ENCODE measurements at places on chromosomes 5 and 9. TPM values are rescaled to one million over a fixed set of nuclear protein-coding genes. Genes with fewer than 3 reads are reported as not detected.

TSSK1B gene
- 0.15 TPM for total RNA-seq

IL5 gene
- total RNA-seq: not detected

FOXI1 gene
- not detected for total RNA-seq

SYK gene
- 45.5 TPM for total RNA-seq

SPINK6 gene
- total RNA-seq: 2.5 TPM

RNF145 gene
- 74.4 TPM for total RNA-seq

TAF11L6 gene
- total RNA-seq: not detected
